ENCODE measurements at places on chromosomes 2 and 18.
A peak's percentile ranks its signal among the peaks of the same experiment; 100 is the strongest.

GRCh38 chr2:191631754-191632153 lies 46.2 kb upstream of the NABP1 start:
- DNase-seq = no peak

DNA sequence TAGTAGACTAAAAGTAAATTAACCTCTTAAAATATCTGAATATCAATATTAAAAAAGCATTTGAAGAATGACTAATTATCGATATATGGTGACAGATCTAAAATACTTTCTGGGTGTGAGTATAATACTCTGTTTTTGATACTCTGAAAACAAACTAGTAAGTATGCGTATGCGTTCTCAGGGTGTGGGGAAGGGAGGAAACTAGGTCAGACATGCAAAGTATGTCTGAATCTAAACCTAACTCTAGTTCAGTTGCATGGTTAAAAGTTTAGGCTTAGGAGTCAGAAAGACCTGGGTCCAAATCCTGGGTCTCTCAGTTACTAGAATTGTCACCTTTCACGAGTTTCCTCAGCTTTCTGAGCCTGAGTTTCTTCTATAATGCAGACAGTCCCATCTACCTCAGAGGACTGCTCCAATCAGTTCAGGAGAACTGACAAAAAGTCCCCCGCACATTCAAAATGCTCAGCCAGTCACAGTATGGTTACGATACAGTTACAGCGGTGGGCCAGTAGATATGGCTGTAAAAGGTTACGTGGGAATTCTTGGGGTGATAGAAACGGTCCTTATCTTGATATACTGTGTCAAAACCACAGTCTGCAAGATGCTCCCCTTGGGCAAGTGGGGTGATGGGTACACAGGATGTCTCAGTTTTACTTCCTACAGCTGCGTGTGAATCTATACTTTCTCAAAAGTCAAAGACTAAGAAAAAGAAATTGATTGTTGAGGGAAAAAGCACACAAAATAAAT lies 29.2 kb downstream of the UNC50 start:
- DNase-seq = no peak

GRCh38 chr18:53795061-53795460 lies 429.4 kb downstream of the MBD2 start:
- no peak for DNase-seq

GRCh38 chr2:161112908-161113307 lies 47.3 kb upstream of the TANK start:
- peak; percentile 29 for DNase-seq

DNA sequence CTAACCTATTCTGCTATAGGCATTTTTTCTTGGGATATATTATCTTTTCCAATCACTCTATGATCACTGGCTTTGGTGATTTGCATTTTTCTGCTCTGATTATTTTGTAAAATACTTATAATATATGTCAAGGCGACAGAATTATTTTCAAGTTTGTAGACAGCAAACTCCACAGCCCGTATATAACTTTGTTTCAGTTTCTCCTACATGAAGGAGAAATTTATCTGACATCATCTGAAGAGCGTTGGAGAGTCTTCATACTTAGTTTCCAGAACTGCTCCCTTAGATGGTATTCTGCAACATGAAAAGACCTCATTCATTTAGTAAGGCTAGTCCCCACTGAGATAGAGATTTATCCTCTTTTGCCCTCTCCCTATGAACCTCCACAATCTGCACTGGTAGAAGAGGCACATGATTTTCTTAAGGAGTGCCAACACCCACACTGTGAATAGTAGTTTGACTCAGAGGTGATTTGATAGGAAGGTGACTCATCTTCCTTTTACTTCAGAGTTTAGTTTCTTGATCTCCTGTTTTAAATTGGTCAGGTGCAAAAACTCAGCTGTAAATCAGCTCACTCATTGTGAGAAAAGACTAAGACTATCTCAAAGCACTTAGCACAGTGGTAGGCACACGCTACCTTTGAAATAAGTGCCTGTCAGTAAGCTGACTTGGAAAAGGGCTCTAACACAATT lies 1848.6 kb upstream of the CELF4 start:
- no peak for DNase-seq

DNA sequence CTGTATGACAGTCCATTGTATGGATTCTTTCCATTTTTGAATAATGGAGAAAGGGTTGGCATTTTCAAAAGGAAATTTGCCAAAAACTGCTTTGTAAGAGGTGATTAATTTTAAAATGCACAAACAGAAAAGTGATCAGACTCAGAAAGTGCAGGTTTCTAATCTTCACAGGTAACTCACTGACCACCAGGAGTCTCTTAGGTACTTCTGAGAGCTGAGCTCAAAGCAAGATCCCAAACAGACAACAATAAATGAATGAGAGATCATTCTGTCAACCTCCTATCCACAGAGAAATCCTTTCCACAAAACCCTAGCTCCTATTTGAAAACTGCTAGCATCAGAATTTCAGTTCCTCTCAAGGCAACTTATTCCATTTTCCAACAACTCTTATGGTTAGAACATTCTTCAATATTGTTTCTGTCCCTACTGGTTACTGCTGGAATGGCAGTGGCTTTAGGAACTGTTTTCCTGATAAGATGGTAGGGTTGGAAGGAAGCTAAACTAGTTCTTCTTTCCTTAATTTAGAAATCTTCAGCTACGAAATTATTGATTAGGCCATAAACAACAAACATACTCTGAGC lies 20.6 kb upstream of the HAAO start:
- DNase-seq = no peak

- DNase-seq = no peak
These were observed 103.0 kb upstream of the LGALSL start for GRCh38 chr2:64350996-64351395.

- no peak for DNase-seq
These were observed 75.8 kb upstream of the NARS1 start for GRCh38 chr18:57697426-57697825.

- DNase-seq = no peak
These were observed 12.8 kb upstream of the SMCHD1 start for GRCh38 chr18:2642771-2643170.

- DNase-seq = no peak
These were observed 9.1 kb downstream of the KCNF1 start for GRCh38 chr2:10920764-10921388.

DNA sequence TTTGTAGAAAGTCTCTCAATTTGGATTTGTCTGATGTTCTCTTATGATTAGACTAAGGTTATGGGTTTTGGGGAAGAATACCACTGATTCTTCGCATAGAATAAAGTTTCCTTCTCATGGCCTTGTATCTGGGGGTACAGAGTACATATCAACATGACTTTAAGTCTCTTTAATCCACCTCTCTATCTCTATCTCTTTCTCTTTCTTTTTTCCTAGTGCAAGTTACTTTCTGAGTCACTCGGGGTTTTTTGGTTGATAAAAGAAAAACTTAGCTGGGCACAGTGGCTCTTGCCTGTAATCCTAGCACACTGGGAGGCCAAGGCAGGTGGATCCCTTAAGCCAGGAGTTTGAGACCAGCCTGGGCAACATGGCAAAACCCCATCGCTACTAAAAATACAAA lies 100.1 kb upstream of the MAP4K3 start:
- no peak for DNase-seq

DNA sequence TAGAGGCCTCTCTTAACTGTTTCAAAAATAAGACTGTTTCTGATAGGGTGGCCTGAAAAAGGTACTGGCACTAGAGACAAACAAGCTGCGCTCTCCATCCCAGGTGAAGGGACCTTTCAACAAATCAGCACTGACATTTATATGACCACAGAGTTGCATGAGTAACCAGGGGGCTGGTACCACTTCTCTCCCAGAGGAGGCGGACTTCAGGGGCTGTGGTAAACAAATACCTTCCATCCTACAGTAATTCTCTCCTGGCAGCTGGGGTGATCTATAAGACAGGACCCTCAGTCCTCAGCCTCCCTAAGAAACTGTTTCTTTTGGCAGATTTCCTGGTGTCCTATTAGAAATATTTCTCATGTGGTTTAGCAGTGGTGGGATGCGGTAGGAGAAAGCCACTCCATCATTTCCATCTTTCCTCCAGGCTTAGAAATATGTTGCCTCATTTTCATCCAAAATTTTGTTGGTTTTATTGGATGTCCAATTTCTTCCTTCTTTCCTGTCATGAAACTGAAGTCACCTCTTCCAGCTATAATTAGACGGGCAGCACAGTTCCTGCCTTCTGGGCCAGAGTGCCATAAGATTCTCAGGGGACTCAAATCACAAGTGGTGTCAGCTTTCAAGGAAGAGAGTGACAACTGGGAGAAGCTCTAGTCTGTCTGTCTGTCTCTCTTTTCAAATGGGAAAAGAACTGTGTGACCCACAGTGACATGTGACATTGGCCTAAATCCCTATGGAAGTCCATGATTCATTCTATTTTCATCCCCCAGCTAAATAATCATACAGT lies 96.4 kb downstream of the CYRIA start:
- no peak for DNase-seq

- no peak for DNase-seq
These were observed 265.4 kb downstream of the ZNF385B start for GRCh38 chr2:179596018-179596417.

GRCh38 chr2:121348128-121348740 lies 63.2 kb upstream of the TFCP2L1 start:
- DNase-seq = no peak

- DNase-seq = no peak
These were observed 76.8 kb downstream of the POU3F3 start for GRCh38 chr2:104930732-104931131.
